ENCODE measurements at places on chromosomes 3 and 15.

- DNase-seq, result no peak
Measured at GRCh38 chr3:16257309-16257708, 7.4 kb downstream of the DPH3 start.

DNA sequence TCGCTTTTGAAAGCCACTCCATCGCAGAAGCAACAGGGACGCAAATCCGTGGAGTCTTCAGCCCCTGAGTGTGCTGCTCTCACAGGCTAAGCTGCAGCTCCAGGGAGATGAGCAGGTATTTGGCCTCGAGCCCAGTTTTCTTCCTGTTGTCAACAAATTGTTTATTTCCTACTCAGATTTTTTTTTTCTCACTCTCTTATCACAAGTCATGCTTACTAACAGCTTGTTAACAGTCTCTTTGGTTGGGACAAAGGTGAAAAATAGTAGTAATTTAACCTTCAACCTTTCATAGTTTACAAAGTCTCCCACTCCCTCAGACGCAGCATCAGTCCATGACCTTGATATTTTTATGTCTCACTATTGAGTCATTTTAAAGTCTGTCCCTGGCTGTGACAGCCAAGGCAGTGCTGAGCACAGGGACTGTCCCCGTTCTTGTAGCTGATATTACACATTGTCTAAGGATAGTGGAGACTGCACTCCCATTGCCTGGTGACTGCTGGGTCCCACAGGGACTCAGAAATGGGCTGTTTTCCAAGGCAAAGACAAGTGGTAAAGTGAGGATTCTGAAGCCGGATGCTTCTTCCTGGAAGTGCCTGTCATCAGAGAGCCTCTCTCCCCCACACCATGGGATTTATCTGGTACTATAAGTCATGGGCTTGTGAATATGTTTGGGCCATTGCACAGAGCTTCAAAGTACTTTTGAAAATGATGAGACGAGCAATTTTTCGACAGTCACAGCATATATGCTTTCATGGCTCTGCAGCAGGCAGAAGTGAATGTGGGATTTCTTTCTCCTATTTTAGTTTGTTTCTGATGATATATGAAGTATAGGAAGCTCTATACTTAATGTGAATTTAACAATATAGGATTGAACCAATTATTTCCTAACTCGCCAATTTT is 59.8 kb upstream of the UNC13C start:
- no peak for DNase-seq

GRCh38 chr3:143928541-143929255 is 42.9 kb upstream of the DIPK2A start:
- DNase-seq, result no peak

- DNase-seq, result no peak
Measured at GRCh38 chr3:187295316-187296034, 3.9 kb upstream of the MASP1 start.

- DNase-seq, result no peak
Measured at GRCh38 chr15:78667578-78668236, 26.7 kb upstream of the CHRNB4 start.

DNA sequence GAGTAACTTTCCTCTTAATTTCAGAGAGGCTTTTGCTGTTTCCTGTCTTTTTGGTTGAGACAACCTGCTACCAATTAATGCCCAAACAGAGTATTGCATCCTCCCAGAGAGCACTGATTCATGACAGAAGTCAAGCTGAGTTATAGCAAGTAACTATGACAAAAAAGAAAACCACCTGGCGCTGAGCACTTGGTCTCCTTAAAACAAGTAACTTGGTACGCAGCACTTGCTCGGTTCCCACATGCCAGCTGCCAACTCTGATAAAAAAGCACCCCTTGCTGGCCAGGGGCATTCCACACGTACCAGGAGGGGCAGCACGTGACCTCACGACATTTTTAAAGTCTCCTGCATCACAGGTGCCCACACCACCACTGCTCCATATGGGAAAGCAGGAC is 13.5 kb upstream of the MYO5C start:
- no peak for DNase-seq

GRCh38 chr15:83219026-83219425 is 11.4 kb upstream of the HDGFL3 start:
- DNase-seq, result no peak

- no peak for DNase-seq
Measured at GRCh38 chr3:183081459-183082183, 17.7 kb downstream of the MCCC1 start.

DNA sequence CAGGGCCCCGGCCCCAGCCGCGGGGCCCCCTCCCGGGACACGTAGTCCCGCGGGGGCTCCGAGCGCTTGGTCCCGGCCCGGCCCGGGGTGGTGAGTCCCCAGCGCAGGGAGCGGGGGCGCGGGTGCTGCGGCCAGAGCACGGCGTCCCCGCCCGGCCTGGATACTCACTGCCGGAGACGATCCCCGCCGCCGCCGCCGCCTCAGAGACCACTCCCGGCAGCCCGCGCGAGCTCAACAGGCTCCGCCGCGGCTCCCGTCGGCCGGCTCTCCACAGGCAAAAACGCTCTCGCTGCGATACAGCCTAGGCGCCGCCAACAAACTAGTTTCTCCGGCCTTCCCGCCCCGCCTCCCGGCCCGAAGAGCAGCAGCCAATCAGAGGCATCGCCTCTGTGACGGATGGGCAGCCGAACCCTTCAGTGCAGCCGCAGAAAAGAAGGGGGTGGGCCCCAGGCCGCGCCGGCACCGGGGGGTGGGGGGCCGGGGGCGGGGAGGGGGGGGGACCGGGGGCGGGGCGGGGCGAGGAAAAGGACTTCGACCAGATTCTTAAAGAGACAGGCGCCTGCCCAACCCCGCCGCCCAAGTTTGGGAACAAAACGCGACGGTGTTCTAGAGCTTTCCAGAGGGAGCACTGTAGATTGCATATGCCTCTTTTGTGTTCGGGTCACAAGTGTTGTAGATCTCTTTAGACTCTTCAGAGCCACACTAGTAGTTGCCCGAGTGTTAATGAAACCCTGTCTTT is at the start of gene KLHL25:
Gene KLHL25, minus strand, starts transcription at position 328 of the 739 bp plus-strand sequence. CDS start 25,115 bp downstream, outside the sequence.
- peak; percentile 95 for DNase-seq

GRCh38 chr3:159763602-159764489 is 224.8 kb upstream of the IL12A start:
- DNase-seq, result no peak

DNA sequence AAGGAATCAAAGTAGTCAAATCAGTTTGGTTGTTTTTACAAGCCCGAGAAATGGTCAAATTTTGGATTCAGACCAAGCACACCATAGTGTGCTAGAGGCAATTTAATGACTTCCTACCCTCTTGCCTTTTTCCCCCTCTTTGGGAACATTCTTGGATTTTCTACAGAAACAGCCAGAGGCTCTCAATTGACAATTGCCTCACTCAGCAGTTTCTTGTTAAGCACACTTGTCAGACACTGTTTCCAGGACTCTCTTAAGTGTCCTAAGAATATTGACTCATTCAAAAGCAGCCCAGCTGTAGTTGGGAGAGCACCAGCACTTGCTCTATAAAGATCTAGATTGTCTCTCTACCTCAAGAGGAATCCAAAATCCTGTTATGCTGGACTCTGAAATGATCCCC is 1.5 kb upstream of the SLC35G2 start:
- no peak for DNase-seq

DNA sequence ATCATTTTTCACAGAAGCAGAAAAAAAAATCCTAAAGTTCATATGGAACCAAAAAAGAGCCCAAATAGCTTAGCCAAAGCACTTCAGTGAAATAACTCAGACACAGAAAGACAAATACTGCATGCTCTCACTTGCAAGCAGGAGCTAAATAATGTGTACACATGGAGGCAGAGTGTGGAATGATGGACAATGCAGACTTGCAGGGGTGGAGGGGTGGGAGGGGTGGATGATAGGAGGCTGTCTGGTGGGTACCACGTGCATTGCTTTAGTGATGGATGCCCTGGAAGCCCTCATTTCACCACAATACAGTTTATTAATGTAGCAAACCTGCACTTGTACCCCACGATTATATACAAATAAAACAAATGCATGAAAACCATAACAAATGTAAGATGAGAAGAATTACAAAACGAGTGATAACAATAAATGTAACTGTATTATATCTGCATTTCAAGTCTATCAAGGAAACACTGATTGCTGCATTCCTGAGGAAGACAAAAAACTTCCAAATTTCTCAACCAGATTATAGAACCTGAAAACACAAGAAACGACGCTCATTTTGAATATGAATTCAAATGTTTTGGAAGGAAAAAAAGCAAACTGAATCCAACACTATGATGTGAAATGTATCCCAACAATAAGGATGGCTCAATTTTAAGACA is 96.5 kb downstream of the DLG1 start:
- DNase-seq, result no peak

DNA sequence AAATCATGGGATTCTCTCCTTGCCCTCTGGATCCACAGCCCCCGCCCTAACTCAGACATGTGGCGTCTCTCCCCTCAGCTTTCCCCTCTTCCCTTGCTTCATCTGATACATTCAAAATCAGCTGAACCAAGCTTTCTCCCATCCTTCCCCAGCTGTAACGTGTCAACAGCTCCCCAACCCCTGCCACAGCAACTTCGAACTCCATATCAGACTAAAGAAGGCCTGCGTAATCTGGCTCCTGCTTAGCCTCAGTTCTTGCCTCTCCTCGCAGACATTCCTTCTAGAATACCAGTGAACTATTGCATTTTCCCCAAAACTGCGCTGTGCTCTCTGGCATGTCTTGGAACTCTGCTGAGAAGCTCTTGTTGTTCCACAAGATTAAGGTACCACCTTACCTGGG is 18.3 kb downstream of the B4GALT4 start:
- DNase-seq, result no peak

DNA sequence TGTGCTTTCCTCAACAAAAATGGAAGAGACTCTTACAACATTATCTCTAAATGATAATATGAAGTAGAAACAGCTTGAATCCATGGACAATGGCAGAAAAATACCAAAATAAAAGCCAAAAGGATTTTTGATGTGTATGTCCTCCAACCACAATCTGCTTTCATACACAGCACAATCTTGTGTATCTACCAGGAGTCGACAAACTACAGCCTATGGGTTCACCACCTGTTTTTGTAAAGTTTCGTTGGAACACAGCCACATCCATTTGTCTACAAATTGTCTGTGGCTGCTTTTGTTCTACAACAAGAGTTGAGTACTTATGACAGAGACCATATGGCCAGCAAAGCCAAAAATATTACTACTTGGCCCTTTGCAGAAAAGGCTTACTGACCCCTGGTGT is 88.7 kb upstream of the UBE2E2 start:
- DNase-seq, result no peak

DNA sequence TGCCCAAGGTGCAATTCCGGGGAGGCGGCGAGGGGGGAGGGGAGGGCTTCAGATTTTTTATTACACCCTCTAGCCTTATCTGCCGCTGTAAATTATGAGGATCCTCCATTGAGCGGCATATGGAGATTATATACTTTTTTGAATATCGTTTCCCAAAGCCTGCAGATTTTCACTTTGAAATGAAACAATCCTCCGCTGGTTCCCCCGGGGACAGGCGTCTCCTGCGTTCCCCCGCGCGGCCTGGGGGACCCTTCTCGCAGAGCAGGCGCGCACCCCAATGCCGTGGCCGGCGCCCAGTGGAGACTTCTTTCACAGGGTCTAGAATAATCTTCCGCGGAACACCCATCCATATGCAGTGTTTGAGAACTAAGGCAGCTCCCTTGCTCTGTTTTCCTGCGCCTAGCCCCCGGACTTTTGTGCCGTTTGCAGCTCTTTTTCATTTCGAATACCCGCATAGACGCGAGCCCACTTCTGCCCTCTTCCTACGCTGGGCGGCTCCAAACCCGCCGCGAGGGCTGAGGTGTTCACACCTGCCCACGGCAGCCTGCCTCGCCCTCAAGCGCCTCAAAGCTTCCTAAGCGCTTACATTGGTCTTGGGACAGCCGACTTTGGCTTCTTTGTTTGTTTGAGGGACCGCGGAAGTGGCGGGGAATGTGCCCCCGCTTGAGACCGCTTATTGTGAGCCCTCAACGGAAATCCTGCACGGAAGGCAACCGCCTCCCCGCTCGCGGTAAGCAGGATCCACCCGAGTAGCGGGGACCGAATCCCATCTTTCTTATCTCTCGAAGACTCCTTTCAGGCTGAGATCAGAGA is 7.5 kb downstream of the SOX14 start:
- DNase-seq, result no peak

- DNase-seq, result no peak
Measured at GRCh38 chr3:85835857-85836440, 877.2 kb downstream of the CADM2 start.

DNA sequence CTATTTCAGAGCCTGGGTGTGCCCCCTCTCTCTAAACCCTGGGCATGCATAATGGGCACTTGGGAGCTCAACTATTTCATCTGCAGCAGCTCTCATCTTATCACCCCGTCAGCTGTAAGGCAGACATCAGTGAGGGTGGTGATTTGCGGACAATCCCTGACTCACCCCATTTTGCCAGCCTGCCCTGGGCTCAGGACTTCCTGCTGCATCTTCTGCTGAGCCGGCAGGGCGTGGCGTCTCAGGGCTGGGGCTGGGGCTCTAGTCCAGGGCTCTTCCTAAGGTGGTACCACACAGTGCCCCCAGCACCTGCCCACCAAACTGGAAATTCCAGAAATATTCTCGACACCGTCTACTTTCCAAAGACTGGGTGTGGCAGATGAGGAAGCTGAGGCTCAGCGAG is 925 bp upstream of the PSTPIP1 start:
- peak; percentile 83 for DNase-seq

GRCh38 chr3:186079925-186080324 is 29.0 kb downstream of the ETV5 start:
- DNase-seq, result no peak

DNA sequence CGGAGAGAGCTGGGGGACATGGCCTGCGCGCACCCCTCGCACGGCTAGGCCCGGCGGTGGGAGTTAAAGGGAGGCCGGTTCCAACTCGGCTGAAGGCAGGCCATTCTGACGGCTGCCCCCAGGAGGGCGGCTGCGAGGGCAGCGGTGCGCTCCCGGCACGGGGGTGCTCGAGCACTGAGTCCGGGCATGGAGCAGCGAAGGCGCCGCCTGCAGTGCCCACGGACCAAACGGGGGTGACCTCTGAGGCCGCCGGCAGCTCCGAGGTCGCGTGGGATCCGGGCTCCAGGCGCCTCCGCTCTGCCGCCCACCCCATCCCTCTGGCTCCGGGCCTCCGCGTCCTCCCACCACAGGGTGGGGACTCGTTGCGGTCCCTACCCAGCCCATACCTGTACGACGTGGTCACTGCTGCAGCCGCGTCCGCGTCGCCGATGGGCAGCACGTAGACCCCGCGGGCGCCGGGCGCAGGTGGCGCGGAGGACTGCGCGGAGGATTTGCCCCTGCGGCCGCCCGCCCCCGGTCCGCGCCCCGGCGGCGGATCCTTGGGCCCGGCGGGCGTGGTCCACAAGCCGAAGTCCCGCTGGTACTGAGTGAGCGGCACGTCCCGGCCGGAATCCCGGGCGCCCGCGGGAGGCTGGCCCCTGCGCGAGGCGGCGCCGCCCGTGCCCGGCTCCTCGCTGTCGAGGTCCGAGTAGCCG is 469 bp downstream of the MAP6D1 start:
- no peak for DNase-seq

- DNase-seq, result no peak
Measured at GRCh38 chr3:195139876-195140240, 131.1 kb downstream of the XXYLT1 start.

- DNase-seq, result no peak
Measured at GRCh38 chr15:29693225-29693624, 129.0 kb downstream of the TJP1 start.

All from CD4-positive, alpha-beta T cell treated with Interleukin-4 for 4 hours (primary cell).